NCI-H1417 treated with DMSO at 0.1 percent for 48 hours (cell line): ENCODE measurements at places on chromosomes 13 and 19.

- no peak for DNase-seq
These were observed 22.5 kb upstream of the SHKBP1 start for GRCh38 chr19:40553885-40554857.

- DNase-seq: no peak
These were observed 14.4 kb upstream of the F2RL3 start for GRCh38 chr19:16874250-16874977.

DNA sequence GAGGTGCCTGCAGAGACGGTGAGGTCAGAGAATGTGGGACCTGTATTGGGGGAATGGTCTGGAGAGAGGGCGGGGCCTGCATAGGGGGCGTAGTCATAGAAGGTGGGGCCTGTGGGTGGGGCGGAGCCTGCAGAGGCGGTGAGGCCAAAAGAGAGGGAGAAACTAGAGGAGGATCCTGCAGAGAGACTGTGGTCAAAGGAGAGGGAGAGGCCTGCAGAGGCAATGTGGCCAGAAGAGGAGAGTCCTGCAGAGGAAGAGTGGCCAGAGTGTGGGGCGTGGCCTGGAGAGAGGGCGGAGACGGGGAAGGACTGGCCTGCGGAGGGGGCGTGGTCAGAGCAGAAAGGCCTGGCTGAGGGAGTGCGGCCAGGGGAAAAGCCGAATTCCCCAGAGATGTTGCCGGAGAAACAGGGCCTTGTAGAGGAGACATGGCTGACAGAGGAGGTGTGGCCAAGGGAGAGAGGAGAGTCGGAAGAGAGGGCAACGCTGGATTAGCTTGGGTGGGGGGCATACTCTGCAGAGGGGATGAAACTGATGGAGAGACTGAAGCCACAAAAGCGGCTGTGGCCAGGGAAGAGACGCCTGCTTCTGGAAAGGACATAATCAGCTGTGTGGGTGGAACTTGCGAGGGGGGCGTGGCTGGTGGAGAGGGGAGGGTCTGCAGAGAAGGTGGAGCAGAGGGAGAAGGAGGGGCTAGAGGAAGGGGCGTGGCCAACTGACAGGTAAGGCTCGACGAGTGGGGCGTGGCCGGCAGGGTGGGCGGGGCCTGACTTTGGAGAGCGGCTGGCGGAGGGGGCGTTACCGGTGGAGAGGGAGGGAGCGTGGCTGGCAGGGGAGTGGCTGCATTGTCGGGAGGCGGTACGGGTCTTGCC lies 2.5 kb downstream of the PRR36 start:
- no peak for DNase-seq

DNA sequence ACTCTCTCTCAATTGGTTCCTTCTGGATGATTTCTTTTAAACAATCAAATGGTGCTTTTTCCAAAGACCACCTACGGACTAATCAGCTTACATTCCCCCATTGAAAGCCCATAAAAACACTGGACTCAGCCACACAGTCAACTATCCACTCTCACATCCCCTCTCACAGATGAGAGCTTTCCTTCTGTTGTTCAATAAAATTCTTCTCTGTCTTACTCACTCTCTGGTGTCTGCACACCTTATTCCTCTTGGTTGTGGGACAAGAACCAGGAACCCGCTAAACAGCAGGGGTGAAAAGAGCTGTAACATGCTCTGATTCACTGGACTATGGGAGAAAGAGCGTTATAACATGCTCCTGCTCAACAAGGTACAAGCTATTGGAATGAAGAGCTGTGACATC lies 2896.2 kb downstream of the PCDH9 start:
- no peak for DNase-seq

GRCh38 chr19:7104747-7105447 lies 35.4 kb downstream of the ZNF557 start:
- no peak for DNase-seq

GRCh38 chr13:76723551-76724232 lies 162.5 kb downstream of the KCTD12 start:
- no peak for DNase-seq

DNA sequence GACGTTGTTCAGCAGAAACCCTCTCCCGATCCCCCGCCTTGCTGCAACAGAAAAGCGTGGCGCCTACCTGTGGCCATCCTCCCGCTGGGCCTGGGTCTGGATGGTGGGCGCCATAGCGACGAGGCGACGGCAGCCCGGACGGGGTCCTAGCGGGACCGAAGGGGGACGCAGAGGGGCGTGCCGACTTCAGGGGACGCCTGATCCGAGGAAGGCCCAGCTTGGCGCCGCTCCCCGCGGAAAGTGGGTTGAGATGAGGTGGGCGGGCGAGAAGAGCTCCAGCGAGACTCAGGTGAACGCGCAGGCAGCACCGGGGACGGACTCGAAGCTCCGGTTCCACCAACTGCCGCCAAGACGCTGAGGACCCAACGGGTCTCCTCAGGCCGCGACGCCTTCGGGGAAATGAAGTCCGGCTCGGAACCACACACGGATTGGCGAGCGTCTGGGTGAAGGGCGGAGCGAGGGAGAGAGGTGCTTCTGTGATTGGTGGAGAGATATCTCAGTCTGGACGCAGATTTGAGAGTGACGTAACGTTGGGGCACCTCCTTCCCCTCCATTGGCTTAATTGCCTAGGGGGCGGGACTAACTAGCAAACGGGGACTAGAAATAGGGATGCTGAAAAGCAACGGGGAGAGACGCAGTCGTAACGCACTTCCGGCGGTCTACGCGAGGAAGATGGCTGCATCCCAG lies at the start of the genes MED29 and PAF1:
Gene MED29, plus strand, starts transcription at position 628 of the 687 bp plus-strand sequence. Its CDS starts 45 bp downstream, at position 673.
Gene PAF1, minus strand, starts transcription at position 356 of the 687 bp plus-strand sequence. Its CDS starts 242 bp downstream, at position 114.
- DNase-seq: peak; percentile 97

GRCh38 chr13:98476538-98476966 lies 100.4 kb downstream of the STK24 start:
- no peak for DNase-seq

DNA sequence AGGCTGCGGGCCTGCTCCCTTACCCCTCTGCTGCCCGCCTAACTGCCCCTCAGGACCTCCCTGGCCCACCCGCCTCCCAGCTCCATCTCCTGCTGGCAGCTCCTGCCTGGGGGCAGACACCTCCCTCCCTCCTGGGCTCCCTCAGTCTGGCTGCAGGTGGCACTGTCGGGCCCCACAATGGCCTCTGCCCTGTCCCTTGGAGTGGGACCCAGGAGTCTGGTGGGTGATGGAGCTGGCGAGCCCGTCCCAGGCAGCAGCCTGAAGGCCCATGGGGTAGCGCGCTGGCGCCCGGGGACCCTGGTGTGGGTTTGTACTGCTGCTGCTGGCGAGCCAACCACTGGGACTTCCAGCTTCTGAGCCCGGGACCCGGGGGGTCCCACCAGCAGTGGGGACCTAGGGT lies 83.6 kb downstream of the KDM4B start:
- DNase-seq: no peak

- DNase-seq: no peak
These were observed 6.6 kb upstream of the DDX39A start for GRCh38 chr19:14425696-14426138.

DNA sequence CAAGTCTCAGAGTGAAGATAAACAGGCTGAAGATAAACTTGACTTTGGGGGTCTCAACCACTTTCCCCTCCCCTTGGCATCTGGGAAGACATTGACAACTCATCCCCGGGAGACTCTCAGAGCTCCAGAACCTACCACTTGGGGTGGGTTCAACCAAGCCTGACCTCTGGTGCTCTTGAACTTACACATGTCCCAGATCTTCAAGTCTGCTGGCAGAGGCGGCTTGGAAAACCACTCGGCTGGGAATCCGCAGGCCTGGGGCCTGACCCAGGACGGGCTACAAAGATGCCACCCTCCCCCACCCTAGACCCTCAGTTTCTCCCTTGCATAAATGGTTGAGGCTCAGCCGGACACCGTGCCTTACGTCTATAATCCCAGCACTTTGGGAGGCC lies 512 bp downstream of the LRRC8E start:
- DNase-seq: no peak

- DNase-seq: no peak
These were observed 3.1 kb downstream of the CD320 start for GRCh38 chr19:8304841-8305621.

DNA sequence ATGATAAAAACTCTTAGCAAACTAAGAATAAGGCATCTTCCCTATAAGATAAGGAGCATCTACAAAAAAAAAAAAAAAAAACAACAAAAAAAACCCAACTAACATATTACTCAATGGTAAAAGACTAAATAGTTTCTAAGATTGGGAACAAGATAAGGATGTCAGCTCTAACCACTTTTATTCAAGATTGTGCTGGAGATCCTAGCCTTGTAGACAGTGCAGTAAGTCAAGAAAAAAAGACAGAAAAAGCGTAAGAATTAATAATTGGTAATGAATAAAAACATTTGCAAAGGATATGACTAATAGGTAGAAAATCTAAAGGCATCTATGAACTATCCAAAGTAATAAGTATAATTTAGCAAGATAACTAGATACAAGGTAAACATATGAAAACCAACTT lies 33.0 kb downstream of the ZIC2 start:
- DNase-seq: no peak

DNA sequence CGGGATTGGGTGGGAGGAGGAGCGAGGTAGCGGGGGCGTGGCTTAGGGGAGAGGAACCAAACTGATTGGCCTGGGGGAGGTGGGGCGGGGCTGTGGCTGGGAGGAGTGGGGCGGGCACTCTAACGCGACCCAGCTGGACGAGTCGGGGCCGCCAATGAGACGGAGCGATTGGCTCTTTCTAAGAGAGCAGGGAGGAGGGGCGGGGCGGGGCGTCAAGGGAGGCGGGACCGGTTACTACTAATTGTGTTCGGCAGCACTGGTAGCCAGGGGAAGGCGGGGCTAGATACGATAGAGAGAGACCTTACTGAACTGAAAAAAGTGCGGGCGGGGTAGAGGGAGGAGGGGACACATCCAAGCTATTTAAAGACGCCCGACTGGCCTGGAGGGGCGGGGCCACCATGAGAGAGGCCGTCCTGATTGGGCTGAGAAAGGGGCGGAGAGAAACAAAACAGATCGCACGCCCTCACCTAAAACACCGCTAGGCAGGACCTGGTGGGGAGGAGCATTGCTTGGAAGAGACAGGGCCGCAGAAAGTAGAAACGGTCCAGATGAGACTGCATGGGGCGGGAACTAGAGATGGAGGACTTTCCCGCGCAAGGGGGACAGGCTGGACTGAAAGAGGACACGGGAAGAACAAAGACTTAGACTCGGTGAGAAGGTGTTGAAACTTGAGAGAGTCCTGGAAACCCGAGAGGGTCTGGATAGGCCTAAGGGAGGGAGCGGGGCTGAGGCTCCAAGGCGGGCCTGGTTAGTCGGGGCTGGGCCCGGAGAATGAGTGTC lies at the start of gene KCNC3:
Gene KCNC3, minus strand, starts transcription at position 232 of the 780 bp plus-strand sequence. CDS start 295 bp downstream, outside the sequence.
- peak; percentile 98 for DNase-seq

GRCh38 chr13:46171217-46171616 lies 10.8 kb downstream of the LCP1 start:
- DNase-seq: no peak

GRCh38 chr13:70183041-70183440 lies 74.8 kb upstream of the KLHL1 start:
- no peak for DNase-seq

DNA sequence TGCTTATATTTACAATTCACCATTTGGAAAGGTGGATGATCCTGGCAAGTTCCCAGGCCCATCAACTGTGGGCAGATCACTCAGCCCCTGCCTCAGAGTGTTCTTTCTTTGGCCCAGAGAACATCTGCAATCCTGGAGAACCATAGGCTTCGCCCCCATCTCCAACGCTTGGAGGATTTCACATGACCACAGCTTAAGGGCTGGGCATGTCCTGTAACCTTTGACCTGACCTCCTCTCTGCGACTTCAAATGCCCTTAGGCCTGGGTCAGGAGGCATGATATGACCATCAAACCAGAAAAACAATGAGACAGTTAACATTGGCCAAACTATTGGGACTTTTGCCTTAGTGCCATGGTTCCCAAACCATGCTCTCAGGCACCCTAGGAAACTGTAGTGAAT lies 7.2 kb upstream of the MBNL2 start:
- no peak for DNase-seq

DNA sequence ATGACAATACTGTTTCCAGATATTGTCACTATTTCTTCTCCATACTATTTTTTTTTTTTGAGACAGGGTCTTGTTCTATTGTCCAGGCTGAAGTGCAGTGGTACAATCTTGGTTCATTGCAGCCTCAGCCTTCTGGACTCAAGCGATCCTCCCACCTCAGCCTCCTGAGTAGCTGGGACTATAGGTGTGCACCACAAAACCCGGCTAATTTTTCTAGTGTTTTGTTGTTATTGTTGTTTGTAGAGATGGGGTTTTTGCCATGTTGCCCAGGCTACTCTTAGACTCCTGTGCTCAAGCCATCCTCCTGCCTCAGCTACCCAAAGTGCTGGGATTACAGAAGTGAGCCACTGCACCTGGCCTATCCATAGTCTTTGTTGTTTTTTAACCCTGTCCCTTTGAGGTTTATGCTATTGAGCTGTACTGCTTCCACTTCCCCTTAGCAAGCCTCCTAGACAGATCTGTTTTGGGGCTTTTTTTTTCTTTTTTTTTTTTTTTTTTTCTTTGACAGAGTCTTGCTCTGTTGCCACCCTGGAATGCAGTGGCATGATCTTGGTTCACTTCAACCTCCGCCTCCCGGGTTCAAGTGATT lies 27.6 kb upstream of the MAP3K10 start:
- DNase-seq: no peak

- DNase-seq: no peak
These were observed 7.2 kb upstream of the RHPN2 start for GRCh38 chr19:33071887-33072286.

DNA sequence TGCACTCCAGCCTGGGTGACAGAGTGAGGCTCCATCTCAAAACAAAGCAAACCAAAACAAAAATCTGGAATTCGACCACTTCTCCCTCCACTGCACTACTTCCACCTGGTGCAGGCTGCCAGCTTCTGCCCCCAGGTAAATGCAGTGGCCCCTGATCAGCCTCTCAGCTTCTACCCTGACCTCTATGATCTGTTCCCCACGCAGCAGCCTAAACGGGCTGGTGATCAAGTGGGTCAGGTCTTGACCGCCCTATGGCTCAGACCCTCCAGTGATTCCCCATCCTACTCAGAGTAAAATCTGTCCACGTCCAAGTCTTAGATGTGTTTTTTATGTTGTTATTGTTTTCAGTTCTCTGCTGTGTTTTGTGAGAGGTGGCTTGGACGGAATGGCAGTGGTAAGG lies 163.9 kb downstream of the KCTD15 start:
- DNase-seq: no peak

GRCh38 chr13:30850204-30850866 lies 55.7 kb upstream of the MEDAG start:
- no peak for DNase-seq

- DNase-seq: peak; percentile 12
These were observed 6.4 kb upstream of the RASL11A start for GRCh38 chr13:27264181-27264580.

- DNase-seq: no peak
These were observed 486 bp upstream of the ZNF805 start for GRCh38 chr19:57239982-57240310.

DNA sequence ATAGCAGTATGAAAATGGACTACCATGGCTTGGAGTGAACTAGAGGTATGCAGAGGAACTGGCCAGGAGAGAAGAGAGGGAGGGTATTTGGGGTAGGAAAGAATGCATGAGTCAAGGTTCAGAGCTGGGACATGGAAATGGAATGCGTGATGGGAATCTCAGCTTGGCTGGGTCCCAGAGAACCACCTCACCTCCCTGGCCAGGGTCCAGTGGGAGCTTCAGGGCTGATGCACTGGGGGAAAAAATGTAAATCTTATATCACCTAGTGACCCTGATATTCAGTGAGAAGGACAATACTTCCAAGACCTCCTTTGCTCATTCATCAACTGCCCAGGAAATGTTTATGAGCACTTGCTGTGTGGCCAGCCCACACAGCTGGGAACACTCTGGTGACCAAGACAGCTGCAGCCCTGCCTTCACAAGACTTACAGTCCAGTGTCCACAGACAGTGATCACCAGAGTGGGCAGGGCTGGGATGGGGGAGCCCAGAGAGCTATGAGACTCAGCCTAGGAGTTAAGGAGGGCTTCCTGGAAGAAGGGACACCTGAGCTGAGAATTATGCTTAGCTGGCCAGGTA lies 12.8 kb downstream of the IGSF23 start:
- DNase-seq: no peak
